ENCODE measurements at places on chromosomes 3 and 15.

- no peak for DNase-seq
Measured at GRCh38 chr15:34374816-34375215, 7.8 kb upstream of the LPCAT4 start.

DNA sequence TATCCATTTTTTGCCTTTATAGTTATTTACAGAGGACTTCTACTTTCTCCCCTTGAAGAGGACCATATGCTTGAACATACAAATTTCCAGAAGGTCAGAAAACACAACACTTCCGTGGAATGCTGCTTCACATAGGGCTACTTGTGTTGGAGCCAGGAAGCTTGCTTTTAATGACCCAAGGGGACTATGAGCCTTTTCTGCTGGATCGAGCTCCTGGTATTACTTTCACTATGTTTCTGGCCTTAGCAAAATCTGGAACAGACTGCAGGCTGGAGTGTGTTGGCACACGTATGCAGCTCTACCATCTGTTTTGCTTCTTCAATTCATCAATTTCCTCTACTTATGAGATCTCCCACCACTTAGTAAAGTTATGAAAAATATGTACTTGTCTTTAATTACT is 69.3 kb upstream of the CBLB start:
- no peak for DNase-seq

DNA sequence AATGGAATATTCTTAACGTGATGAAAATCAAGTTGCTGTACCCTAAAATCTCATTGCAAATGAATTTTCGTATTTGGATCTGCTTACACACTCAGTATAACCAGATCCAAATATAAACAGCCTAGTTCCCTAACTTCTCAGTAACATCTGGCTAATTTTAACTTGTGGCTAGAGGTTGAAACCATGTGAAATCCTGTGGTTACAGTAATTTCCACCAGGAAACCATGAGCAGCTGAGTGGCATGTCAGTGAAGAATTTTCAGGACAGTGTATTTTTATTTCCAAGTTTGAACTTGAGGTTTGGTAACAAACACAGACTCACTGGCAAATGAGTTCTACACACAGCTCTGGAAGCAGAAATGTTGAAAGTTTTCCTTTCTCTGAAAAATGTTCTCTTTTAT is 754.1 kb downstream of the NR2F2 start:
- DNase-seq, result no peak

GRCh38 chr15:45287390-45287956 is 35.4 kb downstream of the SLC28A2 start:
- DNase-seq, result no peak

GRCh38 chr15:60869851-60870250 is 359.3 kb downstream of the RORA start:
- no peak for DNase-seq

DNA sequence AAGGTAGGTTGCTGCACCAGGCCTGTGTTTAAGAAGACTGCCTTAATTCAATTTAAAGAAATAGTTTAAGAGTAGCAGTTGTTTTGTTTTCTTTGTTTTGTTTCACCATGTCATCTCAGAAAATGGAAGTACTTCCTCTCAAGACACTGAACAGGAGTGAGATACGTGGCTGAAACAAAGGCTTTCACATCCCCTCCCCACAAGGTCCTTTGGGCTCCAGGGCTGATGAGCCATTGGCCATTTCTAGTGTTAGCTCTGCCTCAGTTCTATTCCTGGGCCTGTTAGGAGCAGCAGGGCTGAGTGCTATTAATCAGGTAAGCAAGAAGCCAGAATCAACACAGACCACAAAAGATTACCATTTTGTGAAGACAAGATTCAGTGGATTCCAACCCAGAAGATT is 132.8 kb downstream of the KCNAB1 start:
- DNase-seq, result no peak

DNA sequence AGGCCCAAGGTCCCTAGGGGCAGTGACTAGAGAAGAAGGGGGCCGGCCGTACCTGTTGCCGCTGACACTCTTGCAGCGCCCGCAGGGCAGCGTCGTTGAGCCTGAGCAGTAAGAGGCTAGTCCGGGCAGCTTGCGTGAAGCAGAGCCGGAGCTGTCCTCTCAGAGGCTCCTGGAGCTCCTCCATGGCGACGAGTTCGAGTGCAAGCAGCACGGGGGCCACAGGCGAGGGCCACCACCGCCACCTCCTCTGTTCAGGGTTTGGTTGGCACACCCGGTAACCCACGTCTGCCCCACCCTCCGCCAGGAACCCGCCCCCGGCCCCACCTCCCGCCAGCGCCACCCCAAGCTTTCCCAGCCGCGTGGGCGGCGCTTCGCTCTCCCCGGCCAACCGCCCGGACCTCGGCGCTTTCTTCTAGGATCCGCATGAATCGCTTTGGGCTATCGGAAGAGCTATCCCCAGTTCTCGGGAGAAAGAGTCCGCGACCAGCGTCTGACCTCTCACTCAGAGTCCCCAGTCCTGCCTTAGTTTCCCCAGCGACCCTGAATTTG is at the start of gene ELL3:
ELL3 (minus strand) TSS at position 249 of the 549 bp plus-strand sequence; CDS start at position 184, 65 bp downstream.
- no peak for DNase-seq

DNA sequence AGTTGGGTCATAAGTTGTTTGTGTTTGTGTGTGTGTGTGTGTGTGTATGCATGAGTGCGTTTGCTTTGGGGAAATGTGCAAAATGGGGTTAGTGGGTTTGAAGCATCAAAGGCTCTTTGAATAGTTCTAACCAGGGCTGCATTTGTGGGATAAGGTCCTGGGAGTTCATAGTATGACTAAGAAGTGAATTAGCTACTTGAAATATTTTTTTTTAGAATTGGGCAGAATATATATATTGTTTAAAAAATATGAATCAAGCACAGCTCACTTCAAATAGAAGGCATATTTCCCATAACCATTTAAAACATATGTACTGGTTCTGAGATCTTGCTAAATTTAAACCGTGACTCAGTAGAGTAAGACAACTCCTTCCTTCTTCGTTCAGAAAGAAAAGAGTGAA is 43.1 kb downstream of the IGF2BP2 start:
- no peak for DNase-seq

DNA sequence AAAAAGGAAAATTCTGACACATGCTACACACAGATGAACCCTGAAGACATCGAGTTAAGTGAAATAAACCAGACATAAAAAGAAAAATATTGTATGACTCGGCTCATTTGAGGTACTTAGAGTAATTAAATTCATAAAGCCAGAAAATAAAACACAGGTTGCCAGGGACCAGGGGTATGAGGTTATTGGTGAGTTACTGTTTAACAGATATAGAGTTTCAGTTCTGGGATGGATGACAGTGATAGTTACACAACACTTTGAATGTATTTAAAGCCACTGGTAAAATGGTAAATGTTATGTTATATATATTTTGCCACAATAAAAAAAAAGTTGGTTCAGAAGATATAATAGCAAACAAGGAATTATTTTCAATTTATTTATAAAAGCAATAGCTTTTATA is 436.1 kb upstream of the WNT5A start:
- no peak for DNase-seq

- no peak for DNase-seq
Measured at GRCh38 chr3:120302361-120302760, 17.3 kb upstream of the GPR156 start.

- no peak for DNase-seq
Measured at GRCh38 chr3:32391643-32392535, at the start of gene CMTM7. CMTM7 (plus strand) TSS chr3:32391853; CDS start chr3:32391907, 54 bp downstream.

GRCh38 chr3:163019260-163019659 is 1522.7 kb downstream of the OTOL1 start:
- DNase-seq, result no peak

- no peak for DNase-seq
Measured at GRCh38 chr15:101126618-101127505, 125.0 kb downstream of the CHSY1 start.

- no peak for DNase-seq
Measured at GRCh38 chr3:24945563-24945962, 450.9 kb upstream of the THRB start.

- no peak for DNase-seq
Measured at GRCh38 chr3:50271314-50271936, 2.5 kb downstream of the SEMA3B start.

GRCh38 chr15:87021751-87022150 is 942.1 kb downstream of the AGBL1 start:
- DNase-seq, result no peak

GRCh38 chr15:96366526-96366877 is 36.0 kb downstream of the NR2F2 start:
- DNase-seq, result no peak

DNA sequence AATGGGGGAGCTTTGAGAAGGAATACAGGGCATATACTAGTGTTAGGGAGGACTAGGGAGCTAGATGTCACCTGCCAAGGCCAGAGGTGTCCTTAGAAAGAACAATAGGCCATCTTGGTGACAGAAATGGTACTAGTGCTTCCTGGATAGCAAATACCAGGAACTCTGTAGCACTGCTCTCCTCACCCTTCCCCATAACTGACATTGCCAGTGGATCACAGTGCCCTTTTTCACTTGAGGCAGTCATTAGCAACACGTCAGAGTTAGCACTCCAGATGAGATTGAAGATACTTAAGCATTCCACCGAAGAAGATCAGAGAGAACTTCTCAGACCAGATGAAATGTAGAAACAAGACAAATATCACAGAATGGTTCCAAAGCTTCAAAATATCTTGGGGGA is 103.1 kb upstream of the PDZRN3 start:
- no peak for DNase-seq

- DNase-seq, result no peak
Measured at GRCh38 chr15:96409215-96410138, 79.0 kb downstream of the NR2F2 start.

All from brain pericyte (primary cell).